COR-L47 (cell line): ENCODE measurements at places on chromosomes 3 and 15.

- no peak for DNase-seq
These were observed 179.1 kb downstream of the WDR72 start for GRCh38 chr15:53580366-53580765.

DNA sequence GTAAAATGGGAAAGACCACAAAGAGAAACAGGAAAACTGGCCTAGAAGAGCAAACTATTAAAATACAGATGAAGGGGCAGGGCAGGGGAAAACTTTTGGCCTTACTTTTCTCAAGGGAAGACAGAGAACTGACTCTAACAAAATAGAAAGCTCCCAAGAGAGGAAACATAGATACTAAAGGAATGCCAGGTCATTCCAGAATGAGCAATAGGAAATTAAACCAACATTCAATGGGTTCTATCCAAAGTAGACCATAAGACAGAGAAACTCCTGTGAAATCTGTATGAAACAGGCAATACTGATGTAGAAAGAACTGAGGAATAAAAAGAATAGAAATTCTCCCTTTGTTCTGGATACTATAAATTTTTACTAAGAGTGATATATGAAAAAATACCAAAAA lies 491.8 kb downstream of the MECOM start:
- no peak for DNase-seq

GRCh38 chr3:40312661-40313226 lies 3.2 kb downstream of the EIF1B start:
- DNase-seq, result no peak

DNA sequence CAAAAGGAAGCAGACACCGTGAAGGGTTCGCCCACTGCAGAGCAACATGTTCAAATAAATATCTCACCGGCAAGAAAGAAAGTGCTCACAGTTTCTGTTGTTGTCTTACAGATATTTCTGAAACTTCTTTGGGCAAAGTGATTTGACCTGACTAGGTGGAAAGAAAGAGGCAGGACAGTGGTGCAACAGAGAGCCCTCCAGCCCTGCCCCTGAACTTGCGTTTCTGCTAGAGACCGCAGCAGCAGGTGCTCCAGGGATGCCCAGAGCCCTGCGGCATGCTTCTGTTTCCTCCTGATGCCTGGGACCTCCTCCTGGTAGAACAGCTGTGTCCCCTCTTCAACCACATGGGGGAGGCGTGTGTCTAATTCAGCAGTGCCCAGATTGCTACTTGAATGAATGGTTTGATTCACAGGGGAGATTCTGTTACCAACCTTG lies 123.4 kb downstream of the ATP10A start:
- peak; percentile 64 for DNase-seq

DNA sequence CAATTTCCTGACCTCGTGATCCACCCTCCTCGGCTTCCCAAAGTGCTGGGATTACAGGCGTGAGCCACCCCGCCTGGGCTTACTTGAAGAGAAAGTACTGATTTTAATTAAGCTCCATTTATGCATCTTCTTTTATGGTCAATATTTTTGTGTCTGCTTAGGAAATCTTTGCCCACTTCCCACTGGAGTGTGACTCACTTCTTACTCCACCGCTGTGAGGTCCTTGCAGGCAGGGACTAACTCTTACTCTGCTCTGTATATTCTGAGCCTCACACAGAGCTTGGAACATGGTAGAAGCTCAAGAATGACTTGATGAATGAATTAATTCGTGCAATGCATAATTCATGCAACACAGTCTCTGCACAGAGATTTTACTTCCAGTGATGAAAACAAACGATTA lies 2.9 kb upstream of the TM4SF19 start:
- DNase-seq, result no peak

GRCh38 chr3:10948326-10948725 lies 44.2 kb upstream of the SLC6A1 start:
- DNase-seq, result no peak

GRCh38 chr3:194256040-194256945 lies 94.8 kb downstream of the CPN2 start:
- no peak for DNase-seq

DNA sequence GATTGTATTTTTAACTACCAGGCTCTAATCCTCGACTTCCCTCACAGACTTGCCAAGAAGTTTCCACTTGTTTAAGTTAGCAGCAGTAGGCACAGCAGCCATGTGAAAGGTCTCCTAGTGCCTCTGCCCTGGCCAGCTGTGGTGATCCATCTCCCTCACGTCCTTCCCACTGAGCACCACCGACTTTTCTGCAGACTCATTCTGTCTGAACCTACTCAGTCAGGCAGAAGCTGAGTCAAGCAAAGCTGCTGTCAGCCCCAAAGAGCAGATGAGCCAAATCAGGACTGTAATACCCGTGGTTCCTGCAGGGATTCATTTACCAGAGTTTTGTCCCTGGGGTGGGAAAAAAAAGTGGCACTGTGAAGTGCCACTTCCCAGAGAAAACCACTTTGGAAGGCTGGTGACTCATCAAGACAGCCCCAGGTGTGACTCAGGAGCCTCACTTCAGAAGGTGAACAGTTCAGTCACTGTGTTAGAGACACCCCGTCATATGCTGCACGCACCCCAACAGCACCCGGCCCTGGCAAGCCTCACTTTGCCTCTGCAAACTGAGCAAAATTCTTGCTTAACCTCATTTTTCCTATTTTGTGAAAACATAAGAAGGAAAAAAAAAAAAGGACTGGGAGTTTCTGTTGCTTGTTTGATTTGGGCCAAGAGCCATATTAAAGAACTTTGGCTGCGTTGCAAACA lies 76.0 kb downstream of the WWTR1 start:
- DNase-seq, result no peak

- DNase-seq, result peak; percentile 38
These were observed 1.5 kb downstream of the MSL2 start for GRCh38 chr3:136194409-136195257.

GRCh38 chr15:78718837-78719236 lies 77.8 kb upstream of the CHRNB4 start:
- no peak for DNase-seq
